ENCODE measurements at places on chromosomes 1 and 21. TPM values are rescaled to one million over a fixed set of nuclear protein-coding genes. Genes with fewer than 3 reads are reported as not detected.

- DNase-seq, result no peak
Measured at GRCh38 chr1:31198150-31198549, 41.5 kb downstream of the NKAIN1 start.

DNA sequence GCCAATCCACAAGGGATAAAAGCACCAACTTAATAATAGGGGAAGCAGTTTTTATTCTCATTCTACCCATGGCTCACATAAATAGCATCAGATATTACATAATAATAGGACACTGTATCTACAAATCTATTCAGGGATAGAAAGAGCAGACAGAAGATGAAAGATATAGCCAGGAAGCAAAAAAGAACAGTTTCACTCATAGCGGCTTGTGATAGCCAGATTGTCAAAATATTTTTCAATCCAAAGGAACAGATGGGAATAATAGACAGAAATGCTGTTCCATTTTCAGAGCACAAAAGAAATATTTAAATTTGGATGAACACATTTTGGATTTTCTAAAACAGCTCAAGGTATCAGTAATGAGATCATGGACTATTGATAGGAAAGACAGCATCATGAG lies 232.5 kb upstream of the GREM2 start:
- DNase-seq, result no peak

DNA sequence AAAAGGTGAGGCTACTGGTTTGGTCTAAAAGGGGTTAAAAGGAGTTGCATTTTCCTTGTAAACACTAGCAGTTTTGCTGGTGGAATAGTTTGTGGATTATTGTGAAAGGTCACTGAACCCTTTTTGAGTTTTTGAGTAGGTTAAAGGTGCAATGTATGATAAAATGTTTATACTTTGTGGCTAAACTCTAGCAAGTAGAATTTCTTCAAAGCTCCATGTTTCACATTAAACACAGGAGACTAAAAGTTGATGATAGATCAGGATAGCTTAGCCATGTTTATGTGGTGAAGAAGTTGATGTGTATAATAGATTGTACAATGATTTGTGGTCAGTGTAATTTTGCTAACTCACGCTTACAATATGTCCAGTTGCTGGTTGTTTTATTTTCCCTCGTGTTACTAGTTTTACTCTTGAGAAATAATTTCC lies 13.1 kb downstream of the ZNF326 start:
- no peak for DNase-seq

DNA sequence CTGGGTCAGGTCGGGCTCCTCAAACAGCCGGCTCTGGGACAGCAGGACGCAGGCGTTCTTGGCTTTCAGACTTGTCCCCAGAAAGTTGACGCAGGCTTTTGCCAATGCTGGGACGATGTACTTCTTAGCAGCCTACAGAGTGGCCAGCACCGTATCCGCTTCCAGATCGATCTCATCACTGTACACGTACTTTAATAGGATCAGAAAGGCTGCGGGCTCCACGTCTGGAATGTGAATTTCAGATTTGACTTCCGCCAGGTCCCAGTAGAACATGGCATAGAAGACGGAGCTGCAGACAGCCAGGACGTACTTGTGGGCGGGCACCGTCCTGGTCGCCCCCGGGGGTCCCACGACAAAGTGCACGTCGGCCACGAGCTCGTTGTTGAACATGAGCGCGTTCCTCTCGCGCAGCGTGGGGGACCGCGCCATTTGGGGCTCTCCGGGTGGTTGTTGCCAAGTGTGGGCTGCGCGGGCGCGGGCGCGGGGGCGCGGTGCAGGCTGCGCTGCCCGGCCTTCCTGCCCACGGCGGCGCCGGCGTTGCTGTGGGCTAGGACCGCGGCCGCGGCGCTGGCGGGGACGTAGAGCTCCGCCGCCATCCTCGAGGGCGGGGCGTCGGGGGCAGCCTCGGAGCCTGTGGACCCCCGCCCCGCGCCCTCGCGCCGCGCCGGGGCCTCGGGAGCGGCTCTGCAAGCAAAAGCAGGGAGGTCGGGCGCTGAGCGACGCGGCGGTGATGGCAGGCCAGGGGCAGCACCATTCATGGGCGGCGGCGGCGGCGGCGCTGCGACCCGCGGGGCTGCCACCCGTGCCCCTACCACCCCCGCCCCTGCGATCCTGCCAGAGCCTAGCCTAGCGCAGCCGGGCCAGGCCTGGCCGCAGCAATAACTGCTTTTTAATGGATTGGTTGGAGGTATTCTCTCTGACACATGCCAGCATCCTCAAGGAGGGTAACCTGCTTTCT lies 10.6 kb downstream of the CNR2 start:
- DNase-seq, result no peak

DNA sequence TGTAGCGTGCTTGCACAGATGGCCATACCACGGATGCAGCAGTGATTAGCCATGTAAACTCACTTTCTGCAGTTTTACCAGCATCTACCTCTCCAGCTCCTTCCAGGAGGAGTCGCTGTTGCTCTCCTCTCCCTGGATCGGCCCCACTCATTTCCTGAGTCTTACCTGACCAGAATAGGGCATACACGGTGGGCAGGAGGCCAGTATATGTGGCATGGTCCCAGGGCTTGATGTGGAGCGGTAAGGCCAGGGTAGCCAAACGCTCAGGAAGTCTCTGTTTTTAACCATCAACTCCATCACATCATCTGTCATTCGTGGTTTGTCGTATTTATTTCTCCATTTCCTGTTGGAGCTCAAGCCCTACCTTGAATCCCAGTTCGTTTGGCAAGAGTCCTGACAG lies 163.4 kb upstream of the USP24 start:
- peak; percentile 39 for DNase-seq

GRCh38 chr1:62325681-62326080 lies 6.4 kb upstream of the KANK4 start:
- DNase-seq, result no peak

- no peak for DNase-seq
Measured at GRCh38 chr1:8427986-8428385, 110.1 kb downstream of the SLC45A1 start.

DNA sequence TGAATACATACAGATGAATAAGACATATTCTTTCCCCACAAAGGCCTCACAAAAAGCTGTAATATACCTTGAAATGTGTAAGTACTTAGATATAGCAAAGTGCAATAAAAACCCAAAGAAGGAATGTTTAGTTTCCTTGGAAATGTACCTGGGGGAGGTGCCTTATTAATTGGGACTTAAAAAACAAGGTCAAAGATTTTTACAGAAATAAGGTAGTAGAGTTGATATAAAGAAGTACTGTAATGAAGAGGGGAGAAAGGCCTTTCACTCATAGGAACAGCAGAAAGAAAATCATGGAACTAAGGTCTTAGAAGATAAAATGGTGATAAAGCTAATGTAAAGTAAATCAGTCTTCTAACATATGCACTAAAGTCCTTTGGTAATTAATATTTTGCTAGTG lies 153.9 kb upstream of the B3GALT2 start:
- no peak for DNase-seq

DNA sequence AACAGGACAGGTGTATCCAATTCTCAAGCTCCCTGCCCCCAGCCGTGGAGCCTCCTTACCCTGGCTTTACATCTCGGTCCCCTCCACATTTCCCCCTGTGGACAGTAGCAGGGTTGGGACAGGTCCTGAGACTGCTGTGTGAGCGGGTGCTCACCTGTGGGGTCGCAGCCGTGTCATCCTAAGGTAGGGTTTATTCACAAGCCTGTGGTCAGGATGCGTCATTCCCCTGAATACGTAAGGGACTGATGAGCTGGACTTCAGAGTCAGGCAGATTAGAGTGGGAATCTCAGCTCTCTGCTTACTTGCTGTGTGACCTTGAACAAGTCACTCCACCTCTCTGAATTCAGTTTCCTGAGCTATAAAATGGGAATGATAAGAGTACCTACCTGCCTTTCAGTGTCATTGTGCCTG lies 17.7 kb downstream of the ZNF362 start:
- DNase-seq, result no peak

- DNase-seq, result no peak
Measured at GRCh38 chr1:15683345-15684039, 628 bp upstream of the PLEKHM2 start.

- DNase-seq, result peak; percentile 4
Measured at GRCh38 chr21:31354604-31355443, 10.8 kb upstream of the TIAM1 start.

DNA sequence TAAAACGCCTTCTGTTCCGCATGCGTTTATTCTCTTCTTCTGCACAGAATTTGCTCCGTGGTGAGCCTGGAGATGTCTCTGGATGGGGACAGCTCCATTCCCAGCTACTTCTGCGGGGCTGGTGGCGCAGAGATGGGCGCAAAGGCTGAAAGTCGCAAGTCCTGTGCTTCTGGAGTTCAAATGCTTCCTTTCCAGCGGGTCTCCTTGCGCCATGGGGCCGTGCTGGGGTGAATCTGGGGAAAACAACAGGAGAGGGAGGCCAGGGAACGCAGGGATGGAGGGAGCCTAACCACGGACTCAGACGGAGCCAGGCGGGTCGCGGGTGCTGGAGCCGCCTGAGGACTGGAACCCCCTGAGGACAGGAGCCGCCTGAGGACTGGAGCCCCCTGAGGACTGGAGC lies 2.9 kb upstream of the OR2T12 start:
- DNase-seq, result no peak

DNA sequence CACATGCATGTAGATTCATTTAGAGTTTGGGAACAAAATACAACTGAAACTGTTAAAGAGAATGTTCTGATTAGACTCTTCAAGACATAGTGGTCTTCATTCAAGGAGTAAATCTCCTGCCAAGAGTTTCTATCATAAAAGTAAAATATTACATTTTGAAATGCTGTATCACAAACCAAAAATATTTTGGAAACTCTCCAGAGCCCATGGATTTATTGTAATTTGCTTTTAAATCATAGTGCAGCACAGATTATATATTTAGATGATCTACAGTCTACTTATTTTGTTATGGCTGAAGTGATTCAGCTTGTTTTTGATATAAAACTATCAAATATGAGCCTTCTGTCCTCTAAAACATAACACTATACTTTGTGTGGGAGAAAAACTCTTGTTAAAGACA lies 105.3 kb downstream of the DISP1 start:
- no peak for DNase-seq

- DNase-seq, result peak; percentile 70
Measured at GRCh38 chr1:207868251-207868773, 42.6 kb downstream of the CD34 start.

DNA sequence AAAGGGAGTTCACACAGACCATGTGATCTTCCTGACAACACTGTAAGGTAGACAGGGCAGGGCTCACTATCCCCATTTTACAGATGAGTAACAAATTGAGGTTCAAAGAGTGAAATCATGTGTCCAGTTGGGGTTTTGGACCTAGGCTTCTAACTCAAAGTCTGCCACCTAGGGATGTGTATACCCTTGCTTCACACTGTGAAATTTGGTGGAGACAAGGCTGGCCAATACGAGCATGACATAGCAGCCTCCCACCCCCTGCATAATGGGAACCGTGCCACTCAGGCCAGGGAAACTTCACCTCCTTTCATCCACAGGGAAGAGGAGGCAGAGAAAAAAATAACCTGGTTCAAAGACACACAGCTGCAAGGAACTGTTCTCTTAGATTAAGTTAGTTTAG lies 6.8 kb downstream of the IQGAP3 start:
- no peak for DNase-seq

DNA sequence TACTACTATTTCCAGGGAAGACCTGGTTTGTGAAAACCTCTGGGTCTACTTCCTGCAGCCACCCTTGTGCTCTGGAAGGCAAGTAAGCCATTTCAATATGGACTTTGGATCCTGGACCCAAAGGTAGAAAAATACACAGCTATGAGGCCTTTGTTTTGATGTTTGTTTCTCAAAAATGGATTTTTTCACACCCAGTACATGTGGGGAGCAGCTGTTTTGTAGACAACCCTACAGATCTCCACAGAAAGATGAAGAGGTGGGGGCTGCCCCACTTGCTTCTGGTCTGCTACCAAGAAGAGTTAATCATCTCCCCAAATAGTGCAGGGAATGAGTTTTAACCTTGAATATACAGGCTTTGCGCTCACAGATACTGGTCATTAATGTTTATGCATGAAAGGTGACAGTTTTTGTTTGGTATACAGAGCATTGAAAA lies 29.2 kb downstream of the ZNF281 start:
- DNase-seq, result no peak

Gene CELA2B
- not detected for total RNA-seq

Gene POU3F1
- total RNA-seq, result not detected

Gene NR1I3
- total RNA-seq, result not detected

Gene USP33
- 65.0 TPM for total RNA-seq

Gene CD84
- total RNA-seq, result 3.8 TPM

All from mucosa of descending colon (tissue), 3 donors.